ENCODE measurements at places on chromosomes 1 and 21. TPM values are rescaled to one million over a fixed set of nuclear protein-coding genes. Genes with fewer than 3 reads are reported as not detected.
A peak's percentile ranks its signal among the peaks of the same experiment; 100 is the strongest.

The CLCA1 gene
- polyA plus RNA-seq = not detected

The CNIH3 gene
- 2.2 TPM for polyA plus RNA-seq

The EPHA2 gene
- 5.3 TPM for polyA plus RNA-seq

The PRDM16 gene
- 0.62 TPM for polyA plus RNA-seq

The FCRL5 gene
- 0.05 TPM for polyA plus RNA-seq

The INKA2 gene
- 61.5 TPM for polyA plus RNA-seq

- DNase-seq = no peak
Observed at GRCh38 chr1:43275826-43276620, 6.2 kb downstream of the TMEM125 start.

DNA sequence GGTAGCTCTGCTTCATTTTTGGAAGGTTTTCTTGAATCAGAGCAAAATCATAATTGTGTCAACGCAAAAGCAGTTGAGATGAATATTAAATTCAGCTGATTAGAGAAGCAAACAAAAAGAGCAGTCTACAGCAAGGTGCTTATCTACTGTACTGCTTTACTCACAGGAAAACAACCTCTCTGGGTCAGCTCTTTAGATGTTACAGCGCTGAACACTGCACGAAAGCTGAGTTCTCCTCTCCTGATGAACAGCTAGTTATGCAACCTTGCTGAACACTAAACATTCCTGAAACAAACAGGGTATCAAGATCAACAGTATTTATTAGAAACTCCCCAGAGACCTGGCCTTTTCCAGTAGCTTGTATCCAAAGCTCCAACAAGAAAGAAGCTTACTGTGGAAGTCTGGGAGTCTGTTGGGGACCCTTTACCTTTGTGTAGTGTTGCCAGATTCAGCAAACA is 41.3 kb downstream of the TBCE start:
- no peak for DNase-seq

DNA sequence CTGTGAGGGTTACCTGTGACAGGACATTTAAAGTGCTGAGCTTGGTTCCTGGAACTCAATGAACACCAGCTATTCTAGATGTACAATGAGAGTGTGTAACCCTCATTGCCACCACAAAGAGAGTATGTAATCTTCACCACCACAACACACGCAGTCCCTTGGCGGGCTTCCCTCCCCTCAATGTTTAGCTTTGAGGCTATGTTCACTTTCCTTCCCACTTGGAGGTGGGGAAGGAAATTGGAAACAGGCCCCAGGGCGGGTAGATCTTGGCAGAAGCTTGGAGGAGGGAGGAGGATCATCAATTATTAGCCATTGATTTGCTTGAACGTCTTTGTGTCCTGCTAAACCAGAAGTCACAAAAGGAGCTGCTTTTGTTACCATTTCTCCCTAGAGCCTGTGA is 8.3 kb upstream of the COL16A1 start:
- no peak for DNase-seq

DNA sequence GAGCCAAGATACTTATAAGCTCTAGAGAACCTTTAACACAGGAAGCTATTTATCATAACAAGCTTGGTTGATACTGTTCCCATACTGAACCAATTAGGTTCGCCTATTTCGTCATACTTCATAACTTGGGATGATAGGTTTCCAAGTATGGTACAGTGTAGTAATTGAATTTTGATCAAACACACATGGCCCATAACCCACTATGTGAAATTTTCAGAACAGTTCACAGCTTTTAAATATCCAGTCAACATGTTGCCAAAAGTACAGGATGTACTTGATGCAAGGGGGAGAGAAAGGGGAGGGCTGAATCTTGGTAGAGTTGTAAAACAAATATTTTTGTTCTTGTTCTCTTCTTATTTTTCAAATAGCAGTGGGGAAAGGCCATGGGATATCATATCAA is 86.6 kb downstream of the TM2D1 start:
- peak; percentile 92 for DNase-seq

DNA sequence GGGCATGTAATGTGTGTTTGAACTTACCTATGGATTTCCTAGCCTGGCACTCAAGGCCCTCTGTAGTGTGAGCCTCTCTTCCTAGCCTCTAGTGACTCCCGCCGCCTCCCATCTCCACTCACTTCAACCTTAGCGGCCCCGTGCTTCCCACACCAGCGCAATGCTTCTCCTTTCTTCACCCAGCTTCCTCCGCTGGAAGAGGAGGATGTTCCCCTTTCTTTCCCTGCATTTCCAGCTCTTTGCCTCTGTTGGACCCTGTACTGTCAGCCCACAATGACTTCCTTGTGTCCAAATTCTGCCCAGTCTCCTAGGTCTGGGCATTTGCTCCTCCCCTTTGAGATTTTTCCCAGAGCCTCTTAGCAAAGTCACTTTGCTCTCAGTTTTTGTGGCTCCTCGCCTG is 138.1 kb upstream of the IRF2BP2 start:
- DNase-seq = no peak

- DNase-seq = peak; percentile 64
Observed at GRCh38 chr1:60563777-60564535, 490.4 kb upstream of the C1orf87 start.

DNA sequence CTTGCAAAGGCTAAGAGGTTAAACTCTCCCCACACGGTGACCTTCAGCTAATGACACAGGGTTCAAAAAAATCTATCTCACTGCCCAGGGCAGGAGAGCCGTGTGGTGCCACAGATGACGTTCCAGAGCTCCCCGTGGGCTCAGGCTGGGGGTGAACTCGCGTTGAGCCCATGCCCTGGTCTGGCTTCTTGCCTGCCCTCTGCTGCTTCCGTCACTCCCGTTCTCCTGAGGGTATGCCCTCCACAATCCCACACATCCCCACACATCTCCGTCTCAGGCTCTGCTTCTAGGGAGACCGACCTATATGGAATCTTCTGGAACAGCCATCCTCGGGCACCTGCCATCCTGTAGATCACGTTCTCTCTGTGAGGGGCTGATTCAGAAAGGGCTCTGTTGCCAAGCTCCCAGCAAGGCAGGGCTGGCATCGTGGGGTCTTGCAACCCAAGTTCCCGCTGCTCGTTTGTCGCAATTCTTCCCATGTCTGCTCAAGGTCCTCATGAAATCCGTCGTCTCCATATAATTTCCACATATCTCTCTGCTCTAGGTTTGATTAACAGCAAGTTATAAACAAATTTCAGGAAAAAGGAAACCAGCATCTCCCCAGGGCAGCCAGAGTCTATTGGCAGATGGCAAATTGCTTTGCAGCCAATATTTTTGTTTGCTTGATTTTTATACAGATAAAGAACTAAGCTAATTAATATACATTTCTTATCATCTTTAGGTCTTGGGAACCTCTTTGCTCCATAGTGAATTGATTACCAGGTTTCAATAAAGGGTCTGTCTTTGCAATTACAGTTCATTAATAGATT is 278.2 kb downstream of the PTPRU start:
- no peak for DNase-seq

DNA sequence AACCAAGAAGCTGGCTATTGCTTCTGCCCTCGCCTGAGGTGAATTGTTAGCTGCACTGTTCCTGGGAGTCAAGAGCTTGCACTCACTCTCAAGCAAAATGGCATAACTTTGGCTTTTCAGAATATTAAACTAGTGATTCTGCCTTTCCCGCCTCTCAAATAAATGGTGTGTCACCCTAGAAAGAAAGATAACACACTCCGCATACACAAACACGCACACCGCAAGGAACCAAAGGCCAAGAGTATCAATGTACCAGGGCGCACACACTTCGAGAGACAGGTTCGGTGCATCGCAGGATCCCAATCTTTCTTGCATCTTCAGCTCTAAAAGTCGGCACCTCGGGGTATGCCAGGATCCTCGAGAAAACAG is 470 bp upstream of the RTCA start:
- no peak for DNase-seq

DNA sequence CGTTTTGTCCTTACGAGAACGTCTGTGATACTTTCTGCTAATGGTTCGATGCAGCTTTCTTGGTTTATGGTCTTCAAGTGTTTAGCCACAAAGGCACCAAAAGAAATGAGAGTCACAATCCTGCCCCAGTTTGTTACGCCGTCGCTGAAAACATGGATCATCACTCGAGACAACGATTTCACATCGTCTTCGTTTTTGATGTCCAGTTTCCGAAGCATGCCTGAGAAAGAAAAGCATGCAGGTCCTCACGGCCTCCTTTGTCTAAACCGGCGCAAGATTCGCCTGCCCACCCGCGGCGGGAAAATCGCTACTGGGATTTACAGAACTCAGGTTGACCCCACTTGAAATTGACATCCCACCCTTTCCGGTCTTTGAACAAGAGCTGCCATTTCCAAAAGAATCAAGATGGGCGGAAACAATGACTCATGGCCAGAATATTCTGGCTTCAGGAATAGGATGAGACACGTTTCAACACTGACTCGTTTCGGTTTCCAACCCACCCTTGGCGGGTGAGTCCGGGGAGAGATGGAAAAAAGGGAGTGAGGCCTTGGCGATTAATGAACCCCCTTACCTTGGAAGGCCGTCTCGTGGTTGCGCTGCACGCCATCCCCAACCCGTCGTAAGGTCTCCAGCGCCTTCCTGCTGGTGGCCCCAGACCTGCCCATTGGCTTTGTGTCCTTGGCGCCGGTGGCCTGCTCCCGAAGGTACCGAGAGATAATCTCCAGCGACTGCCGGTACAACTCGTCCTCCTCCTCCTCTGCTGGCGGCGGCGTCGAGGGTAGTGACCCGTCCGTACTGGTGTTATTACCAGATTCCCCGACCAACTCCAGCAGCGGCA is 919 bp downstream of the MCL1 start:
- peak; percentile 87 for DNase-seq

DNA sequence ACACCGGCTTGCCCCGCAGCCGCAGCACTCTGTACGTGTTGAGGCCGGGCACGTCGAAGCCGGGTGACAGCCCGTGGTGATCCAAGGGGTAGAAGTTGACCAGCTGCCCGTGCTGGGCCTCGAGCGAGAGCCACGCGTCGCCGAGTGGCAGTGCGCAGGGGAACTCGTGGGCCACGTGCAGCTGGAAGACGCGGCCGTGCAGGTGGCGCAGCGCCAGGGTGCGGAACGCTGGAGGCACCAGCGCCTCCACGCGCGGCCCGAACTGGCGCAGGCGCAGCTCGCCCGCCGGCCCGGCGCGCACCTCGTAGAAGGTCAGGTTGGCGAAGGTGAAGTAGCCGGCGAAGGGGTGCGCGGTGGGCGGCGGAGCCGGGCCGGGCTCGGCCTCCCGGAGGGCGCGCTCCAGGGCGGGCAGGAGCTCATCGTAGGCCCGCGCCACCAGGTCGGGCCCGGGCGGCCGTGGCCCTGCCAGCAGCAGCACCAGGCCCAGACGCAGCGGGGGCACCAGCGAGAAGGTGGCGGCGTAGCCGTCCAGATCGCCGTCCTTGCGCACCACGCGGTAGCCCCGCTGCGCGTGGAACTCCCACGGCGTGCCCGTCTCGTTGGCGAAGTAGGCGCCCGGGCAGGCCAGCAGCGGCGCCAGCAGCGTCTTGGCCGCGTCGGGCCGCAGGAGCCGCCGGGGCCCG is 19.5 kb downstream of the LACTBL1 start:
- no peak for DNase-seq

- DNase-seq = no peak
Observed at GRCh38 chr1:164735315-164736052, 176.5 kb downstream of the PBX1 start.

DNA sequence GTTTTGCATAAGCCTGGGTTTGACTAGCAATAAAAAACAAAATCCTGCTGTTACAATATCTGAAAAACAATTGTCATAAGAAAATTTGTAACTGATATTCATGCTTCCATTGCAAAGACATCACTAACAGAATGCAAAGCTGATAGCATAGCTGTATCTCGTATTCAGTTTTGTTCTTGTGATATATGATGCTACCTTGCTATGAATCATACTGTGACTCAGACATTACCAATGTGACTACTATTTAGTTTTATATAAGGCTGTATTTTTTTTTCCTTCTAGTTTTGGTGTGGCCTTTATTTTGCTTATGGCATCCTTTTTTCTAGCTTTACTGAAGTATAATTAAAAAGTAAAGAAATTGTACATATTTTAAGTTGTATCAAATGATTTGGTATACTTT is 1381.8 kb downstream of the MRPL39 start:
- no peak for DNase-seq

- no peak for DNase-seq
Observed at GRCh38 chr1:27831568-27832410, 1.2 kb downstream of the PPP1R8 start.

GRCh38 chr1:172708452-172708851 is 49.5 kb downstream of the FASLG start:
- DNase-seq = no peak

GRCh38 chr1:177830531-177831135 is 139.2 kb downstream of the SEC16B start:
- no peak for DNase-seq

- no peak for DNase-seq
Observed at GRCh38 chr1:234960722-234961455, 167.7 kb downstream of the TOMM20 start.

DNA sequence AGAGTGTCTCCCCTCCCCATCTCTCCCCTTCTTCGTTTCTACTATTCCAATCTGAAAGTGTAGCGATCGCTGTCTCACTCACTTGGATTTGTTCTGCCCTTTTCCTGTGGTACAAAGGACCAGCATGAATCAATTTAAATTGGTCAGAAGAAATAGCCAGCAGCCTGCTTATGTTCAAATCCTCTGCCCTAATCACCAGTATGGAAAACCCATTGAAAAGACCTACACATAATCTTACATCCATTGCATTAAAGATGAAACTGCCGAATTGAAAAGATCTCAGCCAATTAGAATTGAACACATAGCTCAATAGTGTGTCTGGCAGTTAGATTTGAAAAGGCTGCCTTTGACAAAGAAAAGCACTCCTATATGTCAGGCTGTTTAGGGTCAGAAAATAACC is 122.6 kb downstream of the TNNI3K start:
- no peak for DNase-seq

Data from forelimb muscle (tissue), 1 donor.